ENCODE measurements at places on chromosomes 1 and 21.

DNA sequence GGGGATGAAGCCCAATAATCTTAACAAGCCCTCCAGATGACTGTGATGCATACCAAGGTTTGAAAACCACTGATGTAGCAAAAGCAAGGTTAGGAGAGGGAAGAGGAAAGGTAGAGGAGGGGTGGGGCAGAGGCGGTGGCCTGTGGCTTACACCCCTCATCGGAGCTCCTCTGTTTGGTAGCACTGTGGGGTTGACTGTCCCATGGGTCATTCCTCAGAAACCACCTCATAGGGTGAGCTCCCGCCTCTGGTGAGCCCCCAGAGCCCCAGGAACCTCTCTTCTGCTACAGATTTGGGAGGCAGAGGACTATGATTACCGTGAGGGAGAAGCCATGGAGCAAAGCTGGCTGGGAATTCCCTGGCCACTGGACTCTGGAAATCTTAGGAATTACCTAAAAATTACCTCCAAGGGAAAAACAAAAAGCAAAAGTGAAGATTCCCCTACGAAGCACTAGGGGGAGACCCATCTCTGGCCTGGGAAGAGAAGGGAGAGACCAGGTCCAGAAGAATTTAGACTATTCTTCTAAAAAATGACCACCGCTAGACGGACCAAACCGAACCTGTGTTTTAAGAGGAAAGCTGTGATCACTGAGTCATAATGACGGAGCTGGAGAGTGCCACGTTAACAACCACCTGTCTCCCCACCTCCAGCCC, 1.5 kb upstream of the RASSF5 start:
- no peak for DNase-seq

- no peak for DNase-seq
Observed at GRCh38 chr21:27085387-27085786, 118.5 kb upstream of the ADAMTS5 start.

DNA sequence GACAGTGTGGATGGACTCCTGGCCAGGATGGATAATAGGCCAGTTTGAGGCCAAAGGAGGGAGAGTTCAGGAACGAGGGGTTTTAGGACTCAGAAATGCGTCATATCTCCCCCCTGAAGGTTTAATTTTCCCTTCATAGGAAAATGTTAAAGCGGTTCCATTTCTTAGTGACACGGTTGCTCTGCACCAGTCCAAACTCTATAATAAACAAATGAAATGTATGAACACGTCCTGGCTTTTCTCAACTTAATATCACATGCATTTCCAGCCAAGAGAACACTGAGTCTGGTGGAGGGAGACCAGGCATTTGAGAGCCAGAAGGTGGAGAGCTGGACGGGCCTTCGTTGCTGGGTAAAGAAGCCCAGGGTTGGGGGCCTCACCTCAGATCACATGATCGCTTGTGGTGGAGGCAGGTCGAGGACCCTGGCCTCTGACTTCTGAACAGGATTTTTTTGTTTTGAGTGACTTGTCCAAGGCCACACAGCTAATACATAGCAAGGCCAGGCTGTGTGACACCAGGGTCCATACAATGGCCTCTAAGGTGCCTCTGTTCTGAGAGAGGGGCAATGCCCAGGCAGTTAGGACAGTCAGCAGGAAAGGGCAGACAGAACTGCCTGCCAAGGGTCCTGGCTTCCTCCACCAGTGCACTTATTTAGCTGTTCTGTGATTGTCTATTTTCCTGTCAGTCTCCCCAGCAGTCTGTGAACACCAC, 11.4 kb downstream of the SLC1A7 start:
- no peak for DNase-seq

DNA sequence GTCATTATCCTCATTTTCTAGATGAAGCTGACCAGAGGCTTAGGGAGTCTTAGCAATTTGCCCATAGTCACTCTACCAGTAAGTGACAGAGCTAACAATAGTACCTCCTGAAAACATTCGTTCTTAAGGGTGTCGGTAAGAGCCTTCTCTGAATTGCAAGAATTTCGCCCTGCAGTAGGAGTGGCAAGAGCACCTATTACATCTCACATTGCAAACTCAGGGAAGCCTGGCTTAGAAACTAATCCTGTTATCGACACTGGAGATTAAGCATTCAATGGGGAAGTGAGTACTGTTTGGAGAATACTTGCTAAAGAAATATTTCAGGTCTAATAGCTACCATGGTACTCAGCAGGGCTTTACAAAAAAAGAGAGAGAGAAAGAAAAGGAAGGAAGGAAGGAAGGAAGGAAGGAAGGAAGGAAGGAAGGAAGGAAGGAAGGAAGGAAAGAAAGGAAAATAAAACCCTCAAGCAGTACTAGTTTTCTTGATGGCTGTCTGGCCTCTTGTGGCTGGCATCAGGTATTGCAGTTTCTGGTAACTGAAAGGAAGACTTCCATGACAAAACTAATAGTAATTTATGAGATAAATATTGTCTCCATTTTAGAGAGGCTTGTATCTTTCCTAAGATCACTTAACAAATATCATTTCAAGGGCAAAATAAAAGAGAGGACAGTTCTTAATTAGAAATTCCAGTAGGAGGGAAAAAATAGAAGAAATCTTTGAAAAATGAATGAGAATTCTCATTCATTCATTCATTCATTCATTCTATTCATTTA, 10.4 kb downstream of the C1orf226 start:
- no peak for DNase-seq

- DNase-seq: no peak
Observed at GRCh38 chr1:81887421-81888144, 86.8 kb downstream of the ADGRL2 start.

DNA sequence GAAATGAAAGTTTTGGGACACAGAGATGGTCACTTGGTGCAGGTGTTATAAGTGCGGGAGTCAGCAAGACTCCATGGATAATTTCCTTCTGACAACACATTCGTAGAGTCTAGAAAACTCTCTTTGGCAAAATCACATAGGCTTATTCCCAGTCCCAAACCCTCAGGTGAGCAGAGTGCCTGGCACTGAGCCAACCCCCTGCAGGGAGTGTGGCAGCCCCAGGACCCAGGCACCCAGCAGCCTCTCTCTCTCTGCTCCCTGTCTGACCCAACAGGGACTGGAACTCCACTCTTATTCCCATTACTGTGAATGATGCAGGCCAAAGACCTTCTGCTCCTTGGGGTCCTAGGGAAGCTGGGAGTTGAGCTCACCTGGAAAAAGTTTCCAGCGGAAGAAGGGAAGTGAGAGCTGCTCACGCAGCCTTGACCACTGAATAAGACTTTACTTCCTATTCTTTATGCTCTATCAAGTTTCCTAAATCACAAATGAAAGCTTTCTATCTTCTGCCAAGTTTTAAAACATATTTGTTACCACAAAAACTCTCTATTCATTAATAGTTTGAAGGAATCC, 132.6 kb upstream of the ETV3 start:
- DNase-seq: no peak

- no peak for DNase-seq
Observed at GRCh38 chr1:231460614-231461013, 38.5 kb upstream of the EGLN1 start.

Measured in urinary bladder (tissue), 4 donors.